Adrenal gland (tissue), 19 donors: ENCODE measurements at places on chromosomes 12 and 14. TPM values are rescaled to one million over a fixed set of nuclear protein-coding genes. Genes with fewer than 3 reads are reported as not detected.

GRCh38 chr14:63510538-63510937 is 32.6 kb downstream of the PPP2R5E start:
- no peak for DNase-seq
- H3K27me3 ChIP-seq, result no peaks in the 10 kb centered on the region
- no peak overlapping the region for H3K4me3 ChIP-seq
- peaks cover 15% of the 10 kb centered on the region for H3K4me1 ChIP-seq

DNA sequence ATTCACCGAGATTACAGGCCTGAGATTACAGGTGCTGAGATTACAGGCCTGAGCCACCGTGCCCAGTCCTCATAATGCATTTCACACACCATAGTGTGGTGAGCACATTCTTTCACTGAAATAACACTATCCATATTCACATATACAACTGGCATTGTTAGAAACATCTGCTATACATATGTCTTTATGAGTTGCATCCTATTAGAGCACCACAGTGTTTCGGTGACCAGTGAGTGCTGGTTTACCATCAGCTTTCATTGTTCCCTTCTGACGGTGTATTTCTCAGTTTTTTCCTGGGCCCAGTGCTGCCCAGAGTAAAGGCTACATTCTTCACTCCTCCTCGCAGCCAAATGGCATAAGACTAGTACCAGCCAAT is 96.2 kb upstream of the FGD4 start:
- no peak overlapping the region for H3K4me3 ChIP-seq
- H3K27me3 ChIP-seq, result no peaks in the 10 kb centered on the region
- no peaks in the 10 kb centered on the region for H3K36me3 ChIP-seq
- H3K4me1 ChIP-seq, result no peaks in the 10 kb centered on the region

GRCh38 chr14:89366864-89367778 is 49.9 kb downstream of the FOXN3 start:
- H3K36me3 ChIP-seq, result no peaks in the 10 kb centered on the region
- DNase-seq, result no peak
- H3K4me1 ChIP-seq, result peaks cover 52% of the 10 kb centered on the region
- H3K4me3 ChIP-seq, result no peak overlapping the region
- no peaks in the 10 kb centered on the region for H3K27me3 ChIP-seq

GRCh38 chr12:6944381-6945186 is 762 bp downstream of the C12orf57 start:
- H3K4me1 ChIP-seq, result peaks cover 20% of the 10 kb centered on the region
- H3K27me3 ChIP-seq, result no peaks in the 10 kb centered on the region
- peak overlapping the region; percentile 97 for H3K27ac ChIP-seq

- no peak for DNase-seq
- H3K27me3 ChIP-seq, result peaks cover 42% of the 10 kb centered on the region
- no peaks in the 10 kb centered on the region for H3K4me1 ChIP-seq
- H3K36me3 ChIP-seq, result no peaks in the 10 kb centered on the region
Measured at GRCh38 chr12:132395908-132396305, 66.5 kb upstream of the GALNT9 start.

DNA sequence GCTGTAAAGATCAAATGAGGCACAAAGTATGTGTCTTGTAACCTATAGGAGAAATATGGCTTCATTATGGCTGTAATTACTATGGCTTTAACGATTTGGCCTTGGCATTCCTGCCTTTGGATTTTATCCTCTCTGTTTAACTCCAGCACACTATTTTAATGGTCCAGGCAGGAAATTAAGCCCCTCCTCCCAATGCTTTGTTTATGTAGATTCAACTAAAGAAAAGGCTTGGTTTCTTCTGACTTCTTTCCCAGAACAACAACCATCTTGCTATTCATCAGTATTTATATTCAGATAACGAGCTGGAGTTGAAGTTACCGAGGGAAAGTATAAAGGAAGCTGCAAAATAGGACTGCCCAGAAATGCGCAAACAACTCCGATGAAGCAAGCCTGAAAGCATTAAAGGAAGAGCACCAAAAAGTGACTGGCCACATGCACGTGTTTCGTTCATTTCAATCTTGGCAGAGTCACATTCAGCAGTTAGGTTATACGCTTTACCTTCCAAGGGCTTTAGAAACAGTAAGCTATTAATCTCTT is 104.6 kb downstream of the NELL2 start:
- no peaks in the 10 kb centered on the region for H3K36me3 ChIP-seq
- H3K4me3 ChIP-seq, result no peak overlapping the region
- no peak for DNase-seq
- H3K27ac ChIP-seq, result no peak overlapping the region
- H3K27me3 ChIP-seq, result no peaks in the 10 kb centered on the region

- H3K27ac ChIP-seq, result no peak overlapping the region
- no peaks in the 10 kb centered on the region for H3K4me1 ChIP-seq
- H3K4me3 ChIP-seq, result no peak overlapping the region
- H3K27me3 ChIP-seq, result no peaks in the 10 kb centered on the region
Measured at GRCh38 chr12:99093166-99093565, 448.1 kb downstream of the APAF1 start.

DNA sequence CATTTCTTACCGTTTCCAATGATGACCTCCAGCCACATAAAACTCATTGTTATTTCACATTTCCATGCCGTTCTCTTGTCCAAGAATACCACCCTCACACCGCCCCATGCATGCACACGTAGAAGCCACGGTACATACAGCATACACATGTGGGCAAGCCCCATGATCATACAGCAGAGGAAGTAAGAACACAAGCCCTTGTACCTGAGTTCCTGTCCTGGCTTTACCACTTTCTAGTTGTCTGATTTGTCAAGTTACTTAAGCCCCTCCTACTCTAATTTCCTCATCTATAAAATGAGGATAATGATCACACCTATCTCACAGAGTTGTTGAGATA is 59.9 kb downstream of the DUSP16 start:
- H3K36me3 ChIP-seq, result no peaks in the 10 kb centered on the region
- no peak overlapping the region for H3K4me3 ChIP-seq
- no peak for DNase-seq
- H3K27ac ChIP-seq, result no peak overlapping the region
- peaks cover 22% of the 10 kb centered on the region for H3K4me1 ChIP-seq
- no peaks in the 10 kb centered on the region for H3K27me3 ChIP-seq

DNA sequence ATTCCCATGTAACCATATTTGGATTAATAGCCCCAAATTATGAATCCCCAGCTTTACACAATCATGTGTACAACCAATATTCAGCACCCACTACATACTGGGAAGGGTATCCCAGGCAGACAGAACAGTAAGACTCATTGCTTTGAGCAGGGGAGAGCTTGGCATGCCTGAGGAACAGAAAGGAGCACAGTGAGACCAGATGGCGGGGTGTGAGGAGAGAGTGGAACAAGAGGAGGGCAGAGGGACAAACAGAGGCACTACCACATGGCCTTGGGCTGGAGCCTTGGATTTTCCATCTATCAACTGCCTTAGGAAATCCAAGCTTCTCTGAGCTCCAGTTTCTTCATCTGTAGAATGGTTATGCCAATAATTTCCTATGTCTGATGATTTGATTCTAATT is 3.8 kb downstream of the DGKA start:
- H3K4me1 ChIP-seq, result peaks cover 34% of the 10 kb centered on the region
- H3K4me3 ChIP-seq, result no peak overlapping the region
- H3K27ac ChIP-seq, result no peak overlapping the region
- no peaks in the 10 kb centered on the region for H3K27me3 ChIP-seq

GRCh38 chr12:89344043-89344861 is 8.0 kb downstream of the DUSP6 start:
- no peaks in the 10 kb centered on the region for H3K27me3 ChIP-seq
- H3K36me3 ChIP-seq, result peaks cover 13% of the 10 kb centered on the region
- no peak overlapping the region for H3K4me3 ChIP-seq
- no peak for DNase-seq
- peak overlapping the region; percentile 28 for H3K27ac ChIP-seq
- H3K4me1 ChIP-seq, result peaks cover 37% of the 10 kb centered on the region

GRCh38 chr12:41205070-41205709 is 17.1 kb downstream of the PDZRN4 start:
- H3K4me3 ChIP-seq, result peak overlapping the region; percentile 5
- H3K36me3 ChIP-seq, result no peaks in the 10 kb centered on the region
- H3K27ac ChIP-seq, result peak overlapping the region; percentile 19
- peaks cover 22% of the 10 kb centered on the region for H3K4me1 ChIP-seq
- no peaks in the 10 kb centered on the region for H3K27me3 ChIP-seq
- peak; percentile 28 for DNase-seq

The TPPP2 gene
- total RNA-seq, result not detected

The VRTN gene
- 0.11 TPM for total RNA-seq

The CPNE6 gene
- 0.97 TPM for total RNA-seq

The SCAF11 gene
- 118 TPM for total RNA-seq

The IL23A gene
- not detected for total RNA-seq

The TOMM20L gene
- not detected for total RNA-seq
